Uterus (tissue), 4 donors: ENCODE measurements at places on chromosomes 3 and 15. TPM values are rescaled to one million over a fixed set of nuclear protein-coding genes. Genes with fewer than 3 reads are reported as not detected.
A peak's percentile ranks its signal among the peaks of the same experiment; 100 is the strongest.

DNA sequence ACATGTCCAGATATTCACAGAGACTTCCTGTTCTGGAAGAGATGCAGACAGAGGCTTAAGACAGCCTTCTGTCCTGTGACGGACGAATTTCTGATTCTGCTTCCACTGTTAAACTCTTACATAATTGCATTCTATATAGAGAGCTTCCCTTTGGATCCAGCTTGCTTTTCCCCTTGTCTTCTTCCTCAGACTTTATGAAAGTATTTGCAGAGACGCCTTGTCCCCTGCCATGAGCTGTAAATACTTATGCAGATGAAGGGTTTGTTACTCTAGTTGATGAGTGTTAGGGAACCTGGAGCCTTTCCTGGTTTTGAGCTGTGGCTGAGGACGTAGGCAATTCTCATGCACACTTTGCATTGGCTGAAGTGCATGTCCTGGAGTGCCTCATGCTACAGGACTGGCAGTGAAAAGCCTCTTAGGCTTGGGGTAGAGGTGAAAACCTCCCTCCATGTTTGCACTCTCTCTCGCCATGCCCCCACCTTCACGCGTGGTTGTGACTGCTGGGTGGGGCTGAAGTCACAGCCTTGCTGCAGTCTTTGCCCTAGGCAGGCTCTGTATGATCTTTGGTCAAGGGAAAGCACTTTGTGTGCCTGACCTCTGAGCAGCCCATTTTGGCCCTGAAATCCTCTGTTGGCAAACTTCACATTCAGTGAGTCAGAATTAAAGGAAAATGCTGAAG lies 286.6 kb downstream of the PTPRG start:
- peak; percentile 57 for DNase-seq

DNA sequence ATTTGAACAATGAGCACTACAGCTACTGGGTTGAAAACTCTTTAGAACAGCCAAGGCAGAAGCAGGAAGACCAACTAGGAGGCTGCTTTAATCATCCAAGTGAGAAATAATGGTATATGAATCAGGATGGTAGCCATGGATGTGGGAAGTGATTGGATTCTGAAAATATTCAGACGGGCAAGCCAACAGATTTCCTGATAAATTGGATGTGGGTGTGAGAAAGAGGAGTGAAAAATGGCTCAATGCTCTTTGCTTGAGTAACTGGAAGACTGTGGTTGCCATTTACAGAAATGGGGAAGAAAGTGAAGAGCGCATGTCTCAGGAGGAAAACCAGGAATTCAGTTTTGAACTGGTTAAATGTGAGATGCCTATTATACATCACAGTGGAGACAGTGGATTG lies 50.4 kb downstream of the ISL2 start:
- DNase-seq = no peak

Gene AQP9
- 0.59 TPM for total RNA-seq

DNA sequence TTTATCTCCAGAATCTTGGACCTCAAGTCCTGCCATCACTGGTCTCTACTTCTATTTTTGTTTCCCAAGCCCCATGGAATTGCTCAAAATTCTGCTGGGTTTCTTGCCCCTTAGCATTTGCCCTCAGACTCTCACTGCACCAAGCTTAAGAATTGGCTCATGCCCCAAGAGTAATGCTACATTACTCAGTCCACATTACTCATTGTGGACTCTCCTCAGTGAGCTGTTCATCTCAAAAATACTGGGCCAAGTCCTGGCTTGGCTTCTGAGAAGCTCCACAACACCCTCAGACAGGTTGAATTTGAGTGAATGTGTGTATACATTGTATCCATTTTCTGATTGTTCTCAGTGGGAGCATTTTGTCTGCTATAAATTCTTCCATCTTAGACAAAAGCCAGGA lies 364.4 kb upstream of the ARHGEF26 start:
- no peak for DNase-seq

DNA sequence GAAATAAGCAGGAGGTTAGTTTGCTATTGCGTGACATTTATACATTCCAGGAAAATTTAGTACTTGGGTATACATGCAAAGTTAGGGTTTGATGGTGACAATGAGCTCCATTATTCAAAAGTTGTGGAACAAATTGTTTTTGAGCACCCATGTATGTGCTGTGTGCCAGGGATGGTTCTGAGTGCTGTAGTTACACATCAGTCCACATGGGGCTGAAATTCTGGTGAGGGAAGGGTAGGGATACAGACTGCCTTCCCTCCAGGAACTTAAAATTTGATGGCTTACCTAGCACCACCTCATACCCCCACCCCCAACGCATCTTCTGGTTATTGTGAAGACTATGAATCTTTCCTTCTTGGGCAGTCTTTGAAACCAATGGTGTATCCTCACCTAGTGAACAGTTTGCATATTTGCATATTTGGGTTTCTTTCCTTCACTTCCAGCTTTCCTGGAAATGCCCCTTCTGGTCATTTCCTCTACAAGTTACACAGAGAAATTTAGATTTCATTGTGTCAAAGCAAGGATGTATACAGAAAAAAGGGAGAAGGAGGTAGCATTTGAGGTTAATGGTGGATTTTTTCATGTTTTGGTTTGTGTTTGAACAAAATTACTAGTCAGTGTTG lies 222.0 kb upstream of the IL12A start:
- DNase-seq = no peak
